ENCODE measurements at places on chromosomes 11 and 22.

DNA sequence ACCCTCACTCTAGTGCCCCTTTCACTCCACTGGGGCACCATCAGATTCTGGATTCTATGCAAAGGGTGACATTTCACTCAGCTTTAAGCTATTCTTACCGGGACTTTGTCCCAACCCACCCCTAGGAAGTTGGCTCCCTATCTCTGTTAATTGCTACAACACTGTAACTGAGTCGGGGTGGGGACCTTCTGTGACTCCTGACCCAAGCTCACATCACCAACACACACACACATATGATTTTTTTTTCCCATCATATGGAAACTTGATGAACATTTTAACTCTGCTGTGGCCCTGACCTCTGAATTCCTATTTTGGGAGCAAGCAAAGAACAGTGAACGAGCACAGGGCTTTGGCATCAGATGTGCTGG is 16.6 kb downstream of the USH1C start:
- DNase-seq: no peak

DNA sequence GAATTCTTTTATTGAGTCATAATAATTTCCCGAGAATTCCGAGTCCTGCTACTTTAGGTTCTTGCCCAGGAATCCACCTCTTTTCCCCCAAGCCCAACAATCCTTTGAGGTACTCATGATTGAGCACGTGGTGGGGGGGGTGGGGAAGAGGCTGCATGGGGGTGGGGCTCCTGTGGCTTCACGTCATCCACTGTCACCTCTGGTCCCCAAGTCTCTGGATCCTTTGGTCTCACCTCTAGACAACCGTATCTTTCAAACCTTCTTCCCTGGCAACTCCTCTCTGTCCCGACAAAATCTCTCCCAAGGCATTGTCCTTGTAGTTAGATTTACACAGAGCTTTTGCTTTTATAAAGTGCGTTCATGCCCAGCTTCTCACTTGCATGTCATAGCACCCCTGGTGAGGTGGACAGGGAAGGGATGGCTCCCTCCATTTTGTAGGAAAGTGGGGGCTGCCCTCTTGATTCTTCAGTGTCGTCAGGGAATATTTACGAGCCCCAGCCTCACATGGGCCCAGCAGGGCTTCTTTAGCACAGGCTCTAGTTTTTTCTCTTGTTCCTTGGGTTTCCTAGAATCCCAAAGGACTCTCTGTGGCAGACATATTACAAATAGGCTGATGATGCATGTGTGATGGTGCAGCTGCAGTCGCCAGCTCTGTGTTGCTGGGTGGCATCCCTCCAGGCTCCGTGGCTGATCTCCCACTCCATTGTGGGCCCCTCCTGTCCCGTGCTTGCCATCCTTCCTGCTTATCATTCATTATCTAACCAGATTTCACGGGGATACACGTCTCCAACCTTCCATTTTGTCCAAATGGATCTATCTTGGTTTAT is 8.4 kb downstream of the UCP3 start:
- DNase-seq: no peak

GRCh38 chr11:34270711-34271110 is 87.1 kb downstream of the ABTB2 start:
- no peak for DNase-seq

DNA sequence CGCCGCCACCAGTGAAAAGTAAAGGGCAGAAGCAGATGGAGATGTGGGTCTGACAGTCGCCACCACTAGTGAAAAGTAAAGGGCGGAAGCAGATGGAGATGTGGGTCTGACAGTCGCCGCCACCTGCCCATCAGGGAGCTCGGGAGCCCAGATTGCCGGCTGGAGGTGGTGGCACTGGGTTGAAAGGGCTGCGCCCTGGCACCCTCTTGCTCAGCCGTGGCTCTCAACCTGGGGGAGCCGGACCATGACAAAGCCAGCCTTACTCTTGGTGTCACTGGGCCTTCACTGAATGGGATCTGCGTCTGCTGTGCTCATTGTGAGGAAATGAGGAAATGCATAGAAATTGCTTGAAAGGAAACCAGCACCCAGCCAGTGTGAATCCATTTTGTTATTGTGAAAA is 36.3 kb downstream of the AP2A2 start:
- no peak for DNase-seq

DNA sequence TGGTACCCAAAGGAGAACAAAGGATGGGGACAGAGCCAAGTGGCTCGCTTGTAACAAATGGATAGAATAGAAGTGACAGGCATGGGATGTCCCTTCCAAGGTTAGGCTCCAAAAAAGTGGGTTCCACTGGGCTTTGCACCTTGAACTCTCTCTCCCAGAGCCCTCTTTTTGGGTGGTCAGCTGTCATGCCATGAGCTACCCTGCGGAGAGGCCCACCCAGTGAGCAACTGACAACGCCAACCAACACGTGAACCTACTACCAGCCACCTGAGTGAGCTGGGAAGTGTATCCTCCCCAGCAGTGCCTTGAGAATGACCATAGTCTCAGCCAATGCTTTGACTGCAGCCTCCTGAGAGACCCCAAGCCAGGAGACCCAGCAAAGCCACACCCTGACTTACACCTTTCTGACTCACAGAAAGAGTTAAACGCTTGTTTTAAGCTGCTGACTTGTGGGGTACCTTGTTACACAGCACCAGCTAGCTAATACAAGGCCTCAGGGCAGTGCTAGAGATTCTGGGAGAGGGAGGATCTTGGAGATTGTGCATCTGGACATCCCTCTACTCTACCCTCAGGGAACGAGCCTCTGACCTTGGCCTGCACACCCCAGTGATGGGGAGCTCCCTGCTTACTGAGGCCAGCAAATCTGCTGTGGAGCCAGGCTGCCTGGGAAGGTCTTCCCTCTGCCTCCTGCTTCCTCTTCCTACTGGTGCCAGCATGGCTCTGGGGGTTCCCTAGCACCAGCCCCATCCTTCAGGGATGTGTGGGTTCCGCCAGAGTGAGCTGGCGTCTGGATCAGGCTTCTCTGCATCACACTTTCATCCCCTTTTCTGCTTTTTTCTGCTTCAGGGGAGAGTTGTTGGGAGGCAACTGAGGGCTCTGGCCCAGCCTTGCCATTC is 29.1 kb upstream of the RFPL3 start:
- DNase-seq: no peak

GRCh38 chr22:42500836-42501179 is 18.8 kb downstream of the RRP7A start:
- DNase-seq: no peak

DNA sequence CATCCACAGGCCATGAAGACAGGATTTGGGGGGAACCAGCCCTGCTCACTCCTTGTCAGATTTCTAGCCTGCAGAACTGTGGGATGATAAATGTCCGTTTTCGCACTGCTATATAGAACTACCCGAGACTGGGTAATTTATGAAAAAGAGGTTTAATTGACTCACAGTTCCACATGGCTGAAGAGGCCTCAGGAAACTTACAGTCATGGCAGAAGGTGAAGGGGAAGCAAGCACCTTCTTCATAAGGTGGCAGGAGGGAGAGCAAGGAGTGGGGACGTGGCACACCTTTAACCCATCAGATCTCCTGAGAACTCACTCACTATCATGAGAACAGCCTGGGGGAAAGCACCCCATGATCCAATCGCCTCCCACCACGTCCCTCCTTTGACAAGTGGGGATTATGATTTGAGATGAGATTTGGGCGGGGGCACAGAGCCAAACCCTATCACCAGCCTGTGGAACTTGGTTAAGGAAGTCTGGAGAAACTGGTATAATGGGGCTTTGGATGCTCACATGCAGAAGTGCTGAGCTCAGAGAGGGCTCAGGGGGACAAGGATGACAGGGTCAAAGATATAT is 50.7 kb downstream of the MYEOV start:
- no peak for DNase-seq

All from thoracic aorta (tissue), 2 donors.